ENCODE measurements at places on chromosomes 12 and 14. TPM values are rescaled to one million over a fixed set of nuclear protein-coding genes. Genes with fewer than 3 reads are reported as not detected.

CCDC60 gene
- total RNA-seq: not detected

TPPP2 gene
- not detected for total RNA-seq

CEBPE gene
- total RNA-seq: not detected

GIT2 gene
- 52.6 TPM for total RNA-seq

RAN gene
- total RNA-seq: 471 TPM

ZFHX2 gene
- 5.7 TPM for total RNA-seq

TIGAR gene
- 19.9 TPM for total RNA-seq

CDKL1 gene
- 9.0 TPM for total RNA-seq

INHBC gene
- not detected for total RNA-seq

ADCY4 gene
- total RNA-seq: 25.3 TPM

GAPDH gene
- 1,754 TPM for total RNA-seq

EML5 gene
- total RNA-seq: 0.19 TPM

ATXN3 gene
- 41.9 TPM for total RNA-seq

- peak overlapping the region; percentile 71 for H3K4me3 ChIP-seq
- DNase-seq: no peak
- peak overlapping the region; percentile 42 for H3K27ac ChIP-seq
- H3K4me1 ChIP-seq: peaks cover 23% of the 10 kb centered on the region
- no peaks in the 10 kb centered on the region for H3K36me3 ChIP-seq
Measured at GRCh38 chr12:63151623-63152320, 771 bp upstream of the AVPR1A start.

- no peak overlapping the region for H3K4me3 ChIP-seq
- no peak for DNase-seq
- H3K36me3 ChIP-seq: no peaks in the 10 kb centered on the region
- no peak overlapping the region for H3K27ac ChIP-seq
- no peaks in the 10 kb centered on the region for H3K4me1 ChIP-seq
Measured at GRCh38 chr14:36716614-36717184, 55.0 kb downstream of the PAX9 start.

GRCh38 chr12:93571365-93571924, 1.0 kb upstream of the SOCS2 start:
- DNase-seq: peak; percentile 90
- peak overlapping the region; percentile 86 for H3K4me3 ChIP-seq
- peak overlapping the region; percentile 74 for H3K27ac ChIP-seq
- peaks cover 25% of the 10 kb centered on the region for H3K4me1 ChIP-seq
- peaks cover 11% of the 10 kb centered on the region for H3K36me3 ChIP-seq

DNA sequence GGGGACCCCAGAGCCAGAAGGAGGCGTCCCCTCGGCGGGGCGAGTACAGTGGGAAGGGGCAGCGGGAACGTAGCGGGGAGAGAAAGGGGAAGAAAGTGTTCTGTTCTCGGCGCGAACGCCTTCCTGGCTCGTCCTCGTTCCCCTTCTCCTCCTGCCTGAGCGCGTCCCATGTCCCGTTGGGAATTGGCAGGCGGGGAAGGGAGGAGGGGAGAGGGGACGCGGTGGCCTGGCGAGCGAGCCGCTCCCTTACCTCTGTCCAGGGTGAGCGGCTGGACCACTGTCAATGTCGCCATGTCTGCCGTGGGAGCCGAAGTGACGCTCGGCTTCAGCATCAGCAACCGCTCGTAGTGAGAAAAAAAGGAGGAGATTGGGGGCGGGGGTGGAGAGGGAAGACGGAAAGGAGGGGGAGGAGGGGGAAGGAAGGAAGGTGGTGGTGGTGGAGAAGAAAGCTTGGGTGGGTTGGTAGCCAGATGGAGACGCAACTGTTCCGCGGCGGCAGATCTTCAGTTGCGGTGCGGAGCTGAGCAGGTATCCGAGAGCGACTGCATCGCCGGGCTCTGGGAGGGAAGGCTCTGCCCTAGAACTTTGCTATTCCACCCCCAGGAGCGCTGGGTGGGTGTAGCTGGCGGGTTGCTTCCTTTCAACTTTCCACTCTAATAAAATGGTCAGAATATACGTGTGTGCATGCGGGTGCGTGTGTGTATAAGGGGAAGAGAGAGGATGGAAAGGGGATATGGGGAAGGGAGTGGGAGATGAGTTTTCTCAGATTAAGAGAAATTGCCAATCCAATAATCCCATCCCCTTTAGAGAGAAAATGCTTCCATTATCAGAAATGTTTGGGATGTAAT, at the start of gene LIN7A:
Gene LIN7A (minus strand): TSS at position 544 of the 848 bp plus-strand sequence. CDS start 212 bp downstream, at position 332.
- H3K36me3 ChIP-seq: no peaks in the 10 kb centered on the region
- H3K4me3 ChIP-seq: peak within 1 kb of the TSS; percentile 97
- peak within 1 kb of the TSS; percentile 94 for H3K27ac ChIP-seq
- no peak for DNase-seq

DNA sequence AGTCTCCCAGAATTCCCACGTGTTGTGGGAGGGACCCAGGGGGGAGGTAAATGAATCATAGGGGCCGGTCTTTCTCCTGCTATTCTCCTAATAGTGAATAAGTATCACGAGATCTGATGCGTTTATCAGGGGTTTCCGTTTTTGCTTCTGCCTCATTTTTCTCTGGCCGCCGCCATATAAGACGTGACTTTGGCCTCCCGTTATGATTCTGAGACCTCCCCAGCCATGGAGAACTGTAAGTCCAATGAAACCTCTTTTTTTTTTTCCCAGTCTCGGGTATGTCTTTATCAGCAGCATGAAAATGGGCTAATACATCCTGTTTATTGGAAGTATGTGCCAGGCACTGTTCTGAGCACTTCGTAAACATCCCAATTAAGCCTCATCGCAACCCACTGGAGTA, 788 bp downstream of the KRT72 start:
- H3K4me3 ChIP-seq: no peak overlapping the region
- no peaks in the 10 kb centered on the region for H3K36me3 ChIP-seq
- H3K27ac ChIP-seq: no peak overlapping the region
- DNase-seq: peak; percentile 17
- H3K4me1 ChIP-seq: no peaks in the 10 kb centered on the region

DNA sequence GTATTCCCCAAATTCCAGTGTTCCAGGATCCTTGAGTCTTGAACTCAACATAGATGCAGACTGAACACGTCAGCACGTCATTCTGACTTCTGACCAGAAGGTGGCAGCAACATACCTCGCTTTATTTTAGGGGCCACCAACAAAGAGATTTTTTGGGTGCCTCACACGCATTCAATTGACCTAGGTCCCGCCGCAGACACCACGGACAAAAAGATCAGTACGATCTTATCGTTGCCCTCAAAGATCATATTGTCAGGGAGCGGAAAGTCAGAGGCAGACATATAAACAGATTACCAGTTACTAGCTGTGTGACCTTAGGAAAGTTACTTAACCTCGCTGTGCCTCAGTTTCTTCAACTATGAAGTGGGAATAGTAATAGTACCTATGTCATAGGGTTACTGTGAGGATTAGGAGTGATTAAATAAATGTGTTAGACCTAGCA, 6.5 kb upstream of the PRPH start:
- DNase-seq: no peak
- H3K4me1 ChIP-seq: no peaks in the 10 kb centered on the region
- no peaks in the 10 kb centered on the region for H3K36me3 ChIP-seq

DNA sequence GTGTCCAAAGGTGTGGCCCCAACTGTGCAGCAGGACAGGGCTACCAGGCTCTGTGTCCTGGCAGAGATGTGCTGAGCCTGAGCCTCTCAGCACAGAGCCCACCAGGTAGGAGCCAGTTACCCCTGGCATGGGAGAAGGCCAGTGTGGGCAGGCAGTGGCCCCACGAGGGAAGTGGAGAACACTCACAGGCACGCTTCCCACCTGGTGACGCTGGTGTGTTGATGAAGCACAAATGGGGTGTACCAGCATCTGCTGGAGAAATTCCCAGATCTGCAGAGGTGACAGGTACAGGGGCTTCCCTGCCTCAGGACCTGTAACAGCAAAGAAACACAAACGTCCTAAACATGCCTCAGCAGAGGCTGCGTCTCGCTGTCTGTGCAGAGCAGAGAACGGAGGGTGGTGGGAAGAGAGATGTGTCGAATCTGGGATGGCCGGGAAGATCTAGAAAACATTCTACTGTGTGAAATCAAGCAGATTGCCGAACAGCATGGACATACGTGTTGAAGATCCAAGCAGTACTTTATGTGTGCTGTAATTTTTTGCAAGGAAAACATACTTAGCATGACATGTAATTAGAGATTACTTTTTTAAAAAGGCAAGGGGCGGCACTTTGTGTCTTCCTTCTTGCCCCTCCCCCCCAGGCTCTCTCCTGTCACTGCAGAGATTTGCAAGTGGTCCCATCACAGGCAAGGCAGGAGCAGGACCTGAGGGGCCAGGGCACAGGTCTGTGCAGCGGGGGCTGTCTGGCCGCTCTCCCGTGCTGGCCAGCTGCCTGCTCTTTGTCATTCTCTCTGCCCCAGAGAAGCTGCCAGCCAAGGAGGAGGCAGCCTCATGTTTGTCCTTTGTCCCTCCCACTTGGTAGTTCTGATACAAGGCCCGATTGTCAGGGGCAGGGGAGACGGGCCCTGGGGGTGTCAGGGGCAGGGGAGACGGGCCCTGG, 17.3 kb downstream of the HIP1R start:
- peaks cover 2% of the 10 kb centered on the region for H3K36me3 ChIP-seq
- DNase-seq: no peak
- H3K4me3 ChIP-seq: no peak overlapping the region
- H3K27ac ChIP-seq: peak overlapping the region; percentile 70
- no peaks in the 10 kb centered on the region for H3K27me3 ChIP-seq

DNA sequence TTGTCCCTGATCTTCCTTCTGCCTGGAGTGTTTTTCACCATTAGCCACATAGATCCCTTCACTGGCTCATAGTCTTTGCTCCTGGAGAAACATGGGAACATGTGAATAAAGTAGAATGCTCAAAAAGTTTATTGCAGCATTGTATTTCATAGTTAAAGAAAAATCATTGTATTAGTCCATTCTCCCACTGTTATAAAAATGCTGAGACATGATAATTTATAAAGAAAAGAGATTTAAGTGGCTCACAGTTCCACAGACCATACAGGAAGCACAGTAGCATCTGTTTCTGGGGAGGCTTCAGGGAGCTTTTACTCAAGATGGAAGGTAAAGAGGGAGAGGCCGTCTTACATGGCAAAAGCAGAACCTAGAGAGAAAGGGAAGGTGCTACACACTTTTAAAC, 238.3 kb upstream of the OR4E1 start:
- no peak overlapping the region for H3K27ac ChIP-seq
- H3K4me3 ChIP-seq: no peak overlapping the region
- peaks cover 9% of the 10 kb centered on the region for H3K27me3 ChIP-seq

- peaks cover 49% of the 10 kb centered on the region for H3K36me3 ChIP-seq
- no peak overlapping the region for H3K27ac ChIP-seq
- H3K27me3 ChIP-seq: no peaks in the 10 kb centered on the region
- no peak overlapping the region for H3K4me3 ChIP-seq
Measured at GRCh38 chr14:55684956-55685584, 105.1 kb downstream of the KTN1 start.

DNA sequence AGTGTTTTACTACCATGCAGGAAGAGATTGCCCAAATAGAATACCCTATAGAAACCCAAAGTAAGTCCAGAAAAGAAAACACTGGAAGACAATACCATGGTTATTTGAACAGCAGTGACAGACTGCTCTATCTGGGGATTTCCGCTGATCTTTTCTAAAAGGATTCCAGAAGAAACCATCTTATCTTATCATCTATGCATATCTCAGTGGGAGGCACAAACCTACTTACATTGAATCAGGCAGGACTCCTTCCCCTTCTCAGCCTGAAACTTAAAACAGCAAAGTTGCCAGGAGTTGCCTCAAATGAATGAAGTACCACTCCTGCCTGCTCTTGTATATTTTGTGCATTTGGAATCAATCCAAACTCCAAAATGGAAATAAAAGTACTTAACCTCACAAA, 56.7 kb upstream of the NR2C1 start:
- no peak overlapping the region for H3K27ac ChIP-seq
- DNase-seq: no peak
- no peak overlapping the region for H3K4me3 ChIP-seq
- peaks cover 1% of the 10 kb centered on the region for H3K4me1 ChIP-seq
- peaks cover 31% of the 10 kb centered on the region for H3K36me3 ChIP-seq

- H3K27me3 ChIP-seq: peaks cover 2% of the 10 kb centered on the region
- H3K4me3 ChIP-seq: no peak overlapping the region
- no peaks in the 10 kb centered on the region for H3K4me1 ChIP-seq
- no peak overlapping the region for H3K27ac ChIP-seq
Measured at GRCh38 chr14:88352698-88353097, 29.6 kb upstream of the KCNK10 start.

DNA sequence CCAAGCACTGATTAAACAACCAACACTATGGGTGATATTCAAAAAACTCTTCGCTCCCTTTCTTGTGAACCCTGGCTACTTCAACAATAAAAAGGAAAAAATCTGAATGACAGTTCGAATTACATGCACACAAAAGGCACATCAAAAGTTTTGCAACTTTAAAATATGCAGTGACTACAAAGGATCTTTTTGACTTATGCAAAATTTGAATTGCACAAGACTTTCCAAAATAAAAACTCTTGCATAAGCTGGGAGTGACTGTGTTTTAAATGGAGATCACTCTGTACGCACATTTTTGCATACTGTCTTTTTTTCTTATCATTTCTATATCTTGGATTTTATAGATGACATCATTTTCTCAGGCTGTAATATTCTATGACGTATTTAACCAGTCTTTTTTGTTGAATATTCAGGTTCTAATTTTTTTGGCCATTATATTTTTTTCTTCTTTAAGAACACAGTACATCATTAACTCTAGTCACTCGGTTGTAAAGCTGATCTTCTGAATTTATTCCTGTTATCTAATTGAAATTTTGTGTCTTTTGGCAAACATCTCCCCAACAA, 667.6 kb upstream of the TBX3 start:
- DNase-seq: no peak
- H3K36me3 ChIP-seq: no peaks in the 10 kb centered on the region
- H3K27me3 ChIP-seq: no peaks in the 10 kb centered on the region
- no peak overlapping the region for H3K27ac ChIP-seq
- H3K4me1 ChIP-seq: peaks cover 22% of the 10 kb centered on the region
- no peak overlapping the region for H3K4me3 ChIP-seq

GRCh38 chr14:51317373-51317772, 77.3 kb downstream of the TMX1 start:
- no peak for DNase-seq
- no peaks in the 10 kb centered on the region for H3K27me3 ChIP-seq
- H3K36me3 ChIP-seq: no peaks in the 10 kb centered on the region
- peak overlapping the region; percentile 76 for H3K27ac ChIP-seq
- H3K4me1 ChIP-seq: peaks cover 43% of the 10 kb centered on the region

GRCh38 chr12:104132351-104132956, 5.6 kb downstream of the NFYB start:
- H3K27ac ChIP-seq: no peak overlapping the region
- no peak overlapping the region for H3K4me3 ChIP-seq
- H3K4me1 ChIP-seq: peaks cover 23% of the 10 kb centered on the region
- H3K36me3 ChIP-seq: peaks cover 26% of the 10 kb centered on the region

- no peak for DNase-seq
- H3K27me3 ChIP-seq: peaks cover 5% of the 10 kb centered on the region
- no peak overlapping the region for H3K27ac ChIP-seq
- H3K4me1 ChIP-seq: no peaks in the 10 kb centered on the region
- no peak overlapping the region for H3K4me3 ChIP-seq
Measured at GRCh38 chr12:95995238-95996031, 709 bp downstream of the HAL start.

DNA sequence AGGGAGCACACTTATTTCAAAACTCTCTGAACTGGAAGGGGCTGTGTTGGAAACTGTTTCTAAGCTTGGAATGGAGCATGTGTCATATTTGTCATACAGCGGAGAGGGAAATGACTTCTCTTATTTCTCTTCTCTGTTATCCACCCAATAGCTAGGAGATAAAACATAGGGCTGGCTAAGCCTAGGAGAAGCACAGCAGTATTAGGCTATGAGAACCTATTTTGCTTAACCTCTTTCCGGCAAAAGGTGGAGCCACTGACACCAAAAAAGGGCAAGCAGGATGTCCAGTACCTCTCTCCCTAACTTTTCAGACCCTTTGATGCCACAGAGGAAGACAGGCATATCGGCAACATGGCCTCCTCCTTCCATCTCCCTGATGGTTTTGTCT, 148.3 kb downstream of the CRADD start:
- no peak overlapping the region for H3K27ac ChIP-seq
- H3K27me3 ChIP-seq: no peaks in the 10 kb centered on the region
- H3K4me3 ChIP-seq: no peak overlapping the region
- no peaks in the 10 kb centered on the region for H3K36me3 ChIP-seq
- DNase-seq: no peak

Data from osteocyte (in vitro differentiated cells).